IMR-90 (cell line): ENCODE measurements at places on chromosomes 4 and X.

DNA sequence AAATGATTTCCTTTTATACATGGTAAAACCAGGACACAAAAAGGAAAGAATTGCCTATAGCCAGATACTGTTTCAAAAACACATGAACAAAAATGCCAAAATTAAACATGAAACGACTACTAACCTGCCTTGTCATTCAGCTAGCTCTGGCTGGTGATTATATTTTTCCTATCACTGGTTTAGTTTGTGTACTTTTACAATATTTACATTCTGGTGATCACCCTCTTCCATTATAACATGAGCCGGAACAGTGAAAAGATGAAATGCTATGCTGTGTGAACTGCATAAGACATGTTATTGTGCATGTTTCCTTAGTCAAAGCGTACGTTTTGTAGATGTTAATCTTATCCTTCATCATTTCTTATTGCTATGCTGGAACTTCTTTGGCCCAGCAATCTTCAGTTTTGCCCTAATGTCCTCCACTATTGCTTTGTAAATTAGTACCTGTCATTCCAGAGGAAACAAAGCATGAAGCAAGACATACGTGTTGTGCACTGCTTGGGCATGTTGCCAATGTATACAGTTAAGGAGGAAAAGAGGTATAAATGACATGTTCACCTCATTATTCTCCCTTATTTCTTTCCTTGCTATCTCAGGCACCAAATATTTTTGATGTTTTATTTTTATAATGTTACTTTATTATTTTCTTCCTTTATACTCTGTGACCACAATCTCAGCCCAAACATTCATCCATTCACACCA lies 386.3 kb downstream of the ARHGAP24 start:
- peak; percentile 15 for DNase-seq

DNA sequence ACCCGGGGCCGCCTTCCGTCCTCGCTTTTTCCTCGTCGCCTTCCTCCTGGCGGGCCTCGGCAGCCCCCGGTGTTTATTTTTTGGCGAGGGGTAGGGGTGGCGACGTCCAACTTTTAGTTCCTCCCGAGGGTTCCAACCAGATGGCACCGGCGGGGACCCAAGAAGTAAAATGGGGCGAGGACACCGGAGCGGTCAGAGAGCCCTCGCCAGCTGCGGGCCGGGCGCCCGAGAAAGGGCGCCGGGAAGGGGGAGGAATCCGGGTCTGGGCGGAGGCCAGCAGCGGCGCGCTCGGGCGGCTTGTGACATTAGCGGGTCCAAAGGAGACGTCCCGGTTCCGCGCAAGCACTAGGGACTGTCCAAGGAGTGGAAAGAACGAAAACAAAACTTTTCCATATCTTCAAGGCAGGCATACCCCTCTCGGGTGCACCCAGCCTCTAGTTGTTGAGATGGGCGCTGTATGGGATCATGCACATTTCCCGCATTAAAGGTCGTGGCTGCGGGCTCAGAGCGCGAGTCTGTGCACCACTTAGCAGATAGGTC lies 691 bp upstream of the USP46 start:
- DNase-seq, result no peak

GRCh38 chr4:30840571-30840970 lies 120.4 kb downstream of the PCDH7 start:
- DNase-seq, result peak; percentile 59

DNA sequence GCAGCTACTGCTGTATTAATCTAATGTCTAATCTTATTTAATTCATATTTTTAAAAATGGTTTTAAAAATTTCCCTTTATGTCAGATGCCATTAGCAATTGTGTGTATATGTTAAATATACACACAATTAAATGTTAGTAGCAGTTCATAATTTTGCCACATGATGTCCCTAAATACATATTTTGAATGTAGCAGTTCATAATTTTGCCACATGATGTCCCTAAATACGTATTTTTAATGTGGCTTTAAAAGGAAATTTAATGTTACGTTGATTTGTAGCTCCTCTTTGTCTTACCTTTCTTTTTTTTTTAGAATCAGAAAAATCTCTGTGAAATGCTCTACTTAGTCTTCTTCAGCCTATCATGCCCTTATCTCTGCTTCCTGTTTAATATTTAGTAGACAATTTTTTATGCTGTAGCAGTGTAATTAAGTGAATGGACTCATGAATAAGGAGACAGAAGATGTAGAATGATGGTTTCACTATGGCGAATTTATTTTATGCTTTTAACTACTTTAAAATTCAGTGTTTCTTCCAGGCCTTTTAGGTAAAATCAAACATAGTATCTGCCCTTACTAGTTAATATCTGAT lies 26.1 kb downstream of the RBM46 start:
- DNase-seq, result peak; percentile 54

DNA sequence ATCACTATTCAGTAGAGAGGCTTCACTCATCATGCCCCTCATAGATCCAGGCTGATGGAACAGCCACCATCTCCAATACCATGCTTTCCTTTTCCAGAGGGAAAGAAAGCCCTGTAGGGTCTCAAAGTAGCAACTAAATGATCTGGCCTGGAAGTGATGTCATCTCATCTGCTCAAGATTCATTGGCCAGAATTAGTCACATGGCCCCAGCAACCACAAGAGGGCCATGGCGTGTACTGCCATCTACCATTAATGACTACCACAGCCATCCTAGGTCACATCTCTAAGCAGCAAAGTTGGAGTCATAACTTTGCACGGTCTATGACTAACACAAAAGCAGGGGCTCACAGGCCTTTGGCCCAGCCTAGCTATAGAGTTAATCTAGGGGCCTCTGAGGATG lies 194.8 kb downstream of the KIT start:
- DNase-seq, result no peak

- DNase-seq, result no peak
Observed at GRCh38 chr4:182019148-182019652, 224.0 kb upstream of the TENM3 start.

DNA sequence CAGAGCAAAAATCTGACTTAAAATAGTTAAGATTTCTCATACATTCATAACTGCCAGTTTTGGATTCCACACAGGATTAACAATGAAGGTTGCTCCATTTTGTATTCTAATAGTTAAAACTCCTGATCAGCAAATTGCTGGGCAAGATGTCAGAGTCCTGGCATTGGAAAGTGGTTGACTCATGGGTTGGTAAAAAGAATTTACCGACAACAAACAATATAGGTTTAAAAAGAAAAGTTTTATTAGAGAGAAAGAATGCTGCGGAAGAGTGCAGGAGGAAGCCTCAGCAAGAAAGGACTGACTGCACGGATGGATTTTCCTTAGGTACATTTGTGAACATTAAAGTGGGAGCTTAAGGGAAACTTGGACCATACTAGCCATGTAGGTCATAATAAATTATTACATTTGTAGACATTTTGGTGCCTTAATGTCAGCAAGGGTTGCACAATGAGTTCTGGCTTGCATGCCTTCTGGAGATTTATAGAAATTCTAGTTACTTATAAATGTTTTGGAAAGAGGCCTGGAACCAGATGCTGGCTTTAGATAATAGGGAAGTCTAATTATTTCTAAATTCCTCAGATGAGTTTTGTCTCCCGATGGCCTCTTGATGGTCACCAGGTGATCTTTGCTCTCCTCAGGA lies 25.4 kb upstream of the IL2 start:
- DNase-seq, result no peak

- DNase-seq, result no peak
Observed at GRCh38 chr4:170005472-170005871, 20.7 kb downstream of the MFAP3L start.

GRCh38 chr4:78525559-78525958 lies 26.0 kb upstream of the ANXA3 start:
- DNase-seq, result no peak

DNA sequence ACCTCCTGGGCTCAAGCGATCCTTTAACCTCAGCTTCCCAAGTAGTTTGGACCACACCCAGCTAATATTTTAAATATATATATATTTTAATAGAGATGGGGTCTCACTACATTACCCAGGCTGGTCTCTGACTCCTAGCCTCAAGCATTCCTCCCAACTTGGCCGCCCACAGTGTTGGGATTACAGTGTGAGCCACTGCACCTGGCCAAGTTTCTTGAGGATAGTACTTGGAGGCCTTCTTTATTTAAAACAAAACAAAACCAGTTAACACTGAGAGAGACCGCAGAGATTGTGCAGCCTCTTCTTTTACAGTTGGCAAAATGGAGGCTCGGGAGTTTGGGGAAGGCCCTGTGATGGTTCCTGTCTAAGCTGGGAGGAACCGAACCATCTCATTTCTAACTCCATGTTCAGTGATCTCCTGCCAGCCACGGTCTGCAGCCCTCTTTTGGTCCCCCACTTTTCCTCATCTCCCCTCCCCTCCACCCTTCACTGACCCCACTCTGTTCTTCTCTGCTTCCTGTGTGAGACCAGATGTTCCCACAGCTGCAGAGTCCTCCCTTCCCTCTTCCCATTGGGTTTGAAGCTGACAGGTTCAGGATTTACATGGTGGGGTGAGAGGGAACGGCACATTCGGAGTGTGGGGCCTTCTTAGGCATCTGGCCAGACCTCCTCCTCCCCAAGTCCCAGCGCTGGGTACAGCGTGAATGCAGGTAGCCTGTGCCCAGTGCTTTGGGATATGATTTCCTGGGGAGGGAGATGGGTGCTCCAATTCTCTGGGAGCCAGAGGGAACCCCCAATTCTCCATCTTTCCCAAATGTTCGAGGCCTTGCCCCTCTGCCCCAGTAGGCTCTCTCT lies 1.4 kb upstream of the SORCS2 start:
- DNase-seq, result no peak

DNA sequence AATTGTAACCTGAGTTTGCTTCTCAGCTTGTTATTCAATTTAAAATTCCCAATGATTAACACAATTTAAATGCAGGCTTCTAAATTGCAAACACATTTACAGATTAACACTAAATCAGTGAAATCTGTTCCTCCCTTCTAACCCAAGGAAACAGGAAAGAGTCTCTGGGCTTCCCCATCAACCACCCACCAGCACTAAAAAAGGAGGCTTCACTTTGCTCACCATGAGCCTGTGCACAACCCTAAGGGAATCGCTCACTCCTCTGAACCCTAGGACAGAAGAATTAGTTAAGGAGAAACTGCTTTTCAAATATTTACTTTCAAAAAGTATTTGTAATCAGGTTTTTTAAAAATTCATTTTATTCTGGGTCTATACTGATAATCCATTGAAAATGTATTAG lies 155.3 kb downstream of the COL25A1 start:
- no peak for DNase-seq

GRCh38 chr4:183798301-183799253 lies 106.5 kb upstream of the STOX2 start:
- no peak for DNase-seq

GRCh38 chr4:112898357-112899141 lies 150.9 kb upstream of the ANK2 start:
- no peak for DNase-seq

- no peak for DNase-seq
Observed at GRCh38 chr4:12324965-12325364, 896.3 kb upstream of the HS3ST1 start.

DNA sequence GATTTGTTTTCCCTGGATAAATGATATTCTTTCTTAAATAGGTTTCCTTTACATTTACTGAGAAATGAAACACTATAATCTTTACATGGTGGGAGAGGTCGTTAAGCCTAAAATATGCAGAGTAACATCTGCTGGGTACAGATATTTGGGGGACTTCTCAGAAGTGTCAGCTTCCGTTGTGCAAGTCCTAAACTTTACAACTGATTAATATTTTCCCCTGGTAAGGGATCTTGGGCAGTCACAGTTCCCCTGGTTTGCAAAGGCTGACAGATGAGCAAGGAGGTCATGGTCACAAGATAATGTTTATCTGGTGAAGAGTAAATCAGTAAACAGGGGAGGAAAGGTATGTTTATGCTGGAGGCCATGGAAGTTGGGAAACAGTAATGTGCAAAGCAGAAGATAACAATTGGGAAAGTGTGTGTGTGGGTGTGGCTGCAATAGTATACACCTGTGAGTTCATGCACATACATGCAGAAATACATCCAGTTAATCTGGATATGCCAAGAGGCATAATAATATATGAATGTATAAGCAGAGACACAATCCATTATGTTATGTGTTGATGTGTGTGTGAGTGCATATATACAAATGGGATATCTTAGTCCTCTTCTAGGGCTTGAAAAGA lies 508.2 kb upstream of the FAM241A start:
- DNase-seq, result no peak

GRCh38 chr4:77959566-77960338 lies 97.1 kb downstream of the MRPL1 start:
- DNase-seq, result peak; percentile 57

- no peak for DNase-seq
Observed at GRCh38 chr4:105274504-105274903, 127.8 kb downstream of the TET2 start.

GRCh38 chr4:99090481-99091215 lies 2.1 kb upstream of the ADH5 start:
- peak; percentile 18 for DNase-seq

GRCh38 chrX:148774276-148774675 lies 273.9 kb downstream of the AFF2 start:
- DNase-seq, result no peak

- peak; percentile 20 for DNase-seq
Observed at GRCh38 chrX:129565046-129565650, 25.1 kb downstream of the OCRL start.

DNA sequence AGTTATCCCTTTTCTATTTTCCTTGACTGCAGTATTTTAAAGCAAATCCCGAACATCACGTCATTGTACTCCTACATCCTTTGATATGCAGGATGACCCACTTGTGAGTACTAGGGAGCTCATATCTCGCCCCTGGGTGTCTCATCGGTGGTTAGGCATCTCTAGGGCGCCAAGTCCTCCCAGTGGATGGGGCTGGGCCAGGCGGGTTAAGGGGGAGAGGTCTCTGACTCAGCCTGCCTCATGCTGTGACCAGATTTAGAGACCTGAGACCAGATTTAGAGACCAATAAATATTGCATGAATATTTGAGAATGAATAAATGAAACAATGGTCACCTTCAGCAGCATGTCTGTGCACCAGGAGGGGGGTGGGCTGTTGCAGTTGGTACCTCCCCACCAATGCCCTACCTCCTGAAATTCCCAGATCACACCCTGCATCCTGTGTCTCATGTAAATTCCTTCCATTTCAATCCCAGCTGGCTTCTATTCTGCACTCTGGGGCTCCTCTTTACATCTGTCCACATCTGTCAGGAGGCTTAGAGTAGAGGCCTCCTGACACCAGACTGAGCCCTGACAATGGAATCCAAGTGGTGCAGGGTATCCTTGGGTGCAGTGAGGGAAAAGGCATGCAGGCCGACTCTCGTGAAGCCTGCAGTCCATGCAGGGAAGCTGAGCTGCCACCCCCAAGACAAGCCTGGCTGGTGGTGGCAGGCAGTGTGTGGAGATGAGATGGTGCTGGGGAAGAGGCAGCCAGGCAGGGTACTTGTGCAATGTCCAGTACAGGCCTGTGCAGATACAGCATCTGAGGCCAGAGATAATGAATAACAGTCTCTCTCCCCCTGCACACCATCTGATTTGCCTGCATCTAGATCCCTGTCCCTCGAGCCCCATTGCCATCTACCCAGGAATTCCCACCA lies 5.2 kb downstream of the APLN start:
- DNase-seq, result peak; percentile 24

DNA sequence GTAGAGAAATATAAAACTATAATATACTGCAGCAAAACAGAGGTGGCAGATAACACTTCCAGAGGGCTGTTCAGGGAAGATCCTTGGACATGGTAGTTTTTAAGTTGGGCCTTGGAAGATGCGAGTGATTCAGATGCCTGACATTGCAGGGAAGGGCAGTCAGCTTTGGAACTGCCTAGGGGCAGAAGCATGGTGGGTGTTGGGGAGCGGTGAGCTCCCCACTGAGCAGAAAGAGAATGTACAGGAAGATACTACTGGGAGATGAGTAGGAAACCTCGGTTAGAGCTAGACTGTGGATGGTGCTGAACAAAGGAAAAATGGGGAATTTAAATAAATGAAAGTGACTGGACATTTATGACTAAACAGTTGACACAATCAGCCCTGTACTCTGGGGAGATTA lies 24.9 kb upstream of the SEC24B start:
- no peak for DNase-seq
